Kidney tubule cell (primary cell): ENCODE measurements at places on chromosomes 4 and X.

DNA sequence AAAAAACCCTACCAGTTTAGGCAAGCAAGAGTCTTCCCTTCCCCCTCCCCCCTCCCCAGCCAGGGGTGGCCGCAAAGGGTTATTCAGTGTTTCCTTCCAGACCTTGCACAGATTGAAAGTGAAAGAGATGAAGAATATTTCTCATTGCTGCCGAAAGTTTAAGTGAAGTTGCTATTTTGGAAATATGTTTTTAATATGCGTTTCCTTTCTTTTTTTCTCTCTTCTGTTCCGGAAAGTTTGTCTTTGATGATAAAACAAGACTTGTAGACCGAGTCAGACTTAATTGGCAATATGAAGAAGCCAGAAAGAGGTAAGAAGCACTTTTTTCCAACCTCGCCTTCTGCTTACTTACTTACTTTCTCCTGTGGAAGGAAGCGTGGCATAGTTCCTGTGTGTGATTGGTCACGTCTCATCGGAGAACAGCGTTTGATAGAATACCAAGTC, 58.5 kb upstream of the CLCN4 start:
- no peak for DNase-seq

DNA sequence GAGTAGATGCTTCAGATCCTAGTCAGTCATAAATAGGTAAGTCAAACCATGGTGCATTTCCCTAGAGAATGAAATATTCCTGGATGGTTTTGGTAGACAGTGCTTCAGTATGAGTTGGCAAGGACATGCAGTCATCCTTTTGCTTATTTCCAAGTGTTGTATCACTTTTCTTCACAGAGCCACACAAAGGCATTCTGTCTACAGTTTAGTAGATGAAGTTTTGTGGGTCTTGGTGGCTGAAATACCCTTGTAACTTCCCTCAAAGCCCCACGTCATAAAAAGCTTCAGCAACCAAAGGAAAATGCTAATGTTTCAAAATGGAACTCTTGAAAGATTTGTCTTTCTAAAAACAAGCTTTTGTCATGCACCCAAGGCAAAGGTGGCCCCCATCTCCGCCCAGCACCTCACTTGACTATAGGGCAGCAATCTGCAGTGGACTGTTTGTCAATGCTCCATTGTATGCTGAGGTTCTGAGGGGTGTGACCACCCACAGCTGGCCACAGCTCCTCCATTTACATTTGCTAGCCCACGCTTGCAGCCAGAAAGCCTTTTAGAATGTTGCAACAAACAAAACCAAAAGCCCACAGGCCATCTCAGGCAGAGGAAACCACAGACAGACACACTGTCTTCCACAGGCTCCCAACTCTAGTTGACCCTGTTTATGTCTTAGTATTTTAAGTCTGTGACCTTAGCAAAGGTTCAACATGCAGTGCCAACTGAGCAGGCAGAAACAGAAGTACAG, 87.1 kb upstream of the FAM9C start:
- DNase-seq = no peak

GRCh38 chr4:41683326-41683725, 65.2 kb downstream of the PHOX2B start:
- peak; percentile 74 for DNase-seq

- DNase-seq = no peak
Observed at GRCh38 chr4:99349338-99349737, 3.2 kb downstream of the ADH1C start.

- peak; percentile 67 for DNase-seq
Observed at GRCh38 chr4:20194123-20195013, 57.3 kb upstream of the SLIT2 start.

DNA sequence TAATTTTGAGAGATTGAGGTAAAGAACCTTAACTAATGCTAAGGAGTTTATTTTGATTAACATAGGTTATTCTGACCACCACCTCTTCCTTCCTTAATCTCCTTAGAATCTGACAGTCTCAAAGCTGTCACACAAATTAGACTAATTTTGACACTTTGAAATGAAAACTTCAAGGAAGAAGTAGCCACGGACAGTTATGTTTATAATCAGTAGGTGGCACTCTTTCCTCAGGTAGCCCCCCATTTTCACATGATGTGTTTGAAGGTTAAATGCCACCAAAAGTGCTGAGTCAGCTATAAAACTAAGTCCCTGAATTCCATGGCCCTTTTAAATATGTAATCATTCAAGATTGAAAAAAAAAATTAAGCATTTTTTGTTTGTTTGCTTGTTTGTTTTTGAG, 22.4 kb downstream of the TMEM33 start:
- peak; percentile 42 for DNase-seq

- peak; percentile 8 for DNase-seq
Observed at GRCh38 chrX:7603387-7603786, 239.6 kb upstream of the VCX start.

DNA sequence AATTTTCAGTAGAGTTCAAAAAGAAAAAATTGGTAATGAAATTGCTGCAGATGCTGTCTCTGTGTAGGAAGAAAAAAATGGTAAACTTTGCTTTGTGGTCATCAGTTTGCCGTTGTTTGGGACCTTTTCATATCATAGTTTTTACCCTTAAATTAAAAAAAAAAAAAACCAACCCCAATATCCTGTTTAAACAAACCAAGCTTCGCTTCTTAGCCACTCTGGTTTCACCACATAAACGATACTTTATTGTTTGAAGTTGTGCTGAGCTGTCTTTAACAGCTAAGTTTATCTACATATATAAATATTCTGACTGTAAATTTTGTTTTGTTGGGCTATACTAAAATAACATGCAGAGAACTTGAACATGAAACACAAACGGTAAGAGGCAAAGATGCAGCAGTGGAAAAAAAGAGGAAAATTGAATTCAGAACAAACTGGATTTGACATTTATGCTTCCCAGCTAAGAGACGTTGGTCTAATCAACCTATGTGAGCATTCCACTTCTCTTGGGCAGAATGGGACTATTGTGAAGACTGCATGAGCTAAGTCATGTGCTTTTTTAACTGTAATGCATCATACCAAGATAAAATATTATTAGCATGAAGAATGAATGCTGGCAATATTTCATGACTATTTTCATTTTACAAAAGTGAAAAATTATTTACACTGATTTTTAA, 15.7 kb upstream of the H2AZ1 start:
- no peak for DNase-seq

- DNase-seq = no peak
Observed at GRCh38 chrX:24805201-24805600, 111.5 kb downstream of the POLA1 start.

DNA sequence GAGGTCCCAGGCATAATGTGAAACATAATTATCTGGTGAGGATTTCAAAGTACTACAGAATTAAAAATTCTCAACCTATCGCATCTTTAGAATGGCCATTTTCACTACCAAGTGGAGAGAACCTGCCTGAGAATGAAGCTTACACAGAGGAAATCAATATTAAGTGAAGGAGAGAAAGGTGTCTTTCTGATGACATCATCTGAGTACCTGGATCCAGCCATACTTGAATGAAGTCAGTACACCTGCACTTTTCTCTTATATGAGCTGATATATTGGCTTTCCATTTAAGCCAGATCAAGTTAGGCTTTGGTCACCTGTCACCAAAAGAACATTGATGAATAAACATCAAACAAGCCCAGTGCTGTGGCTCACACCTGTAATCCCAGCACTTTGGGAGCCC, 118.9 kb upstream of the MED14 start:
- DNase-seq = no peak

DNA sequence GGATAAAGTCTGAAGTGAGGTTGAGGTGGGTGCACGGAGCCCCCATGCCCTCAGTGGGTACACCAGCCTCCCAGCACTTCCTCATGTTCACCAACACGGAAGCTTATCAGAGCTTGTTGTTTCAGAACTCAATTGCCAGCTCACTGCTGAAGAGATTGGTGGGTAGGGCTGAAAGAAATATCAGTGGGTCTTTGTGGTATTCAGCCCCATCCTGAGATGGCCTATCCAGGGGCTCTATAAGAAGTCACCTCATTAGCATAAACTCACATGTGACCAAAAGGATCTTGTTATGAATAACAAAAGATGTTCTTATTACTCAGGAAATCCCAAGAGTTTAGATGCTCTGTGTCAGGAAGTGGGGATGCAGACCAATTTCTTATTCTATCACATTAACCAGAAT, 177.3 kb downstream of the ARHGAP10 start:
- no peak for DNase-seq

DNA sequence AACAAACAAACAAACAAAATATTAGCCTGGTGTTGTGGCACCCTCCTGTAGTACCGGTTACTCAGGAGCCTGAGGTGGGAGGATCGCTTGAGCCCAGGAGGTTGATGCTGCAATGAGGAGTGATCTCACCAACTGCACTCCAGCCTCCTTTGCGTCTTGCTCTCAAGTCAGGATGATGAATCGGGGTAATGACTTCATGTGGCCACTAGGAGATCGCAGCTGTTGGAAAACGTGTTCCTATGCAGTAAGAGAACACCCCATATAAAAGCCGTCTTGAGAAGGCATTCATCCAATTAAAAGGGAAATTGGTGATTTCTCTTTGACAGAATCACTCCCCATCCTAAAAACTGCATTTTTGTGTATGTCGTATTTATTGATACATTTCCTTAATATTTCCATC, 6.9 kb downstream of the CCNB3 start:
- DNase-seq = peak; percentile 18

GRCh38 chr4:147773261-147774184, 41.6 kb downstream of the ARHGAP10 start:
- peak; percentile 50 for DNase-seq

DNA sequence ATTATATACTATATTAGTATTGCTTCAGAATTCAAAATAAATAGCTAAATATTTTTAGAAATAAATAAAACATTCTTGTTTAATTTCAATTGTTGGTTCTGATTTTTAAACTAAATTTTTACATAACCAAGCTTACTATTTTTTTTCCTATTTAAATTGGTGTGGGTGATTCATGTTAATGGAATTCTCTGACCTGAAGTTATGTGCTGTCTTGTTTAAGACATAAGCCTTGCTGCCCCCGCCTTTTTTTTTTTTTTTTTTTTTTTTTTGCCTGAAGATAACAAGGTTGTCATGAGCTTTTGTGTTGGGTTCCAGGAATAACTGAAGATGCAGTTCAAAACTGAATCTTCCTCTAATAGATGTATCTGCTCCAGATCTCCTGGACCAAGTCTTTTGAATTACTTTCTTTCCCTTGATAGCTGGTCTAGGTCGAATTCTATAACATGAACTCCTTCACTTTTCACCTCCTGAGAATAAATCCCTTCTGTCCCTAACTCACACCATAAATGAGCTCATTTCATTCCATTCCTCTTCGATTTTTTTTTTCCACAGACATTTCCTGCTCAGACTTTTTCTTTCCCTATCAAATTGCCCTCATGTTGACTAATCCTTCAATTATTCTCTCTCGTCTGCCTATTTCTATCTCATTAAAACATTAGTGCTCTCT, 261.5 kb upstream of the FTHL17 start:
- peak; percentile 80 for DNase-seq

DNA sequence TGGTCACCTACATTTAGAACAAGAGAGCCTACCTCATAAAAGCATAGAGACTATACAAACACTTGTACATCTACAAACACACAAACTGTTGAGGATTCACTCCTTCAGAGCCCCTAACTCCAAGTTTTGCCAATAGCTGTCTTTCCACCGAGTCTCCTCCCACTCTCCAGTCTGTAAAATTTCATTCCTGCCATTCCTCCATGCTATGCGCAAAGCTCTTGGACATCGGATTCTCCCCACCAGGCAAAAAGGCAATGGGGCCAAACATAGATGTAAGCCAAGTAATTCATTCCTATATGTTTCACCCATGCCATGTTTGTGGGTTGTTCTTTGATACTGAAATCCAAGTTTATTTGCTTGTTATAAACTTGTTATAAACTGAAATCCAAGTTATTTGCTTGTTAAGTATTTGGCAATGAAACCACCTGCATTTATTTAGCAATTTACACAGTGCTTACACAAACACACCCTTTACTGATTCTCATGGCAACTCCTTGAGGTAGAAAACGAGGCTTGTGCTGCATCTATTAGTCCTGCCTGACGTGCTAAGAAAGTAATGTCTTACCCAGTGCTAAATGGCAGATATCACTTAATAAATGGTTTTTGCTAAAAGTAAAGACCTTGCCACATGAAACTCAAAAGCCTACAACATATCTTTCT, 91.1 kb downstream of the SCFD2 start:
- DNase-seq = no peak

DNA sequence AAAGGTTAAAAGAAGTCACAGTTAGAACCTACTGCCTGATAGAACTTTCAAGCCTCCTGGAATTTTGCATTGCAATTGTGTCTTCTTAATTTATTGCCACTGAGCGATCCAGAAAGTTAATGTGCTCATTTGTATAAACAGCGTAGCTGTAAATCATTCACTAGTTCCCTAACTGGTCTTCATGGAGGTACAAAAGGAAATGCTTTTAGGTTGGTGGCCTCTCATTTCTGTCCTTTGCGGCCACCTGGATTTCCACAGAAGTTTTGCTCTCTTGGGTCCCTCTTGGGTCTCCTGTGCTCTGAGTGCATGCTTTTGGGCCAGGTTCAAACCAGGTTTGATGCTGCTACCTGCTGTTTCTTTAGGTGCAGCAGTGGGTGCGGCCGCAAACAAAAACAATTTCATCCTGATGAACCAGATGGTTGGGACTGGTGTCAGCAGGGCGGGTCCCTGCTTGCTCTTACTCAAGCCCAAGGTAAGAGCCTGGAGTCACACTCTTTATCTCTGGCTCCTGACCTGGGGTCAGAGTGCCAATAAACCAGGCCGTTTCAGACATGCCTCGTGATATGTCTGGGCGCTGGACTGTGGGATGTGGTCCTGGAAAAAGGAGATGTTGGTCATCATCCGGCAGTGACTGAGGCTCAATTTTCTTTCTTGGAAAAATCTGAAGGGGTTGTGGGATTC, 270.1 kb downstream of the PTTG2 start:
- DNase-seq = peak; percentile 50

GRCh38 chrX:31356275-31357212, 284.7 kb upstream of the FTHL17 start:
- no peak for DNase-seq

DNA sequence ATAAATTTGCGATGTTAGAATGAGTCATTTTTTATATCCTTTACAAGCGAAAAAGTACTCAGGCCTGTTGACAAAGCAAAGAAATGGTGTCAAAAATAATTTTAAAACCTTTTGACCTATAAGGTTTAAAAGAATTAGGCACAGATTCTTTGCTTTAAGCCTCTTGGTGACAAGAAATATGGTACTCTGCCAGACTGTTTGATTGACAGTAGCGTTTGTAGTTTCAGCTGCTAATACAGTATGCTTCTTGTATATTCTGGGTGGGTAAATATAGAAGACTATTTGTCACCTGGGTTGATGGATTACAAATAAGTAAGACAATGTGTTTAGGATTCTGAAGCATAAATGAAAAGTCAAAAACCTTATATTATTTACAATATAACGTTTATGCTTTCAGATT, 193.1 kb upstream of the PITX2 start:
- DNase-seq = no peak
